ENCODE measurements at places on chromosomes 7 and 10.

DNA sequence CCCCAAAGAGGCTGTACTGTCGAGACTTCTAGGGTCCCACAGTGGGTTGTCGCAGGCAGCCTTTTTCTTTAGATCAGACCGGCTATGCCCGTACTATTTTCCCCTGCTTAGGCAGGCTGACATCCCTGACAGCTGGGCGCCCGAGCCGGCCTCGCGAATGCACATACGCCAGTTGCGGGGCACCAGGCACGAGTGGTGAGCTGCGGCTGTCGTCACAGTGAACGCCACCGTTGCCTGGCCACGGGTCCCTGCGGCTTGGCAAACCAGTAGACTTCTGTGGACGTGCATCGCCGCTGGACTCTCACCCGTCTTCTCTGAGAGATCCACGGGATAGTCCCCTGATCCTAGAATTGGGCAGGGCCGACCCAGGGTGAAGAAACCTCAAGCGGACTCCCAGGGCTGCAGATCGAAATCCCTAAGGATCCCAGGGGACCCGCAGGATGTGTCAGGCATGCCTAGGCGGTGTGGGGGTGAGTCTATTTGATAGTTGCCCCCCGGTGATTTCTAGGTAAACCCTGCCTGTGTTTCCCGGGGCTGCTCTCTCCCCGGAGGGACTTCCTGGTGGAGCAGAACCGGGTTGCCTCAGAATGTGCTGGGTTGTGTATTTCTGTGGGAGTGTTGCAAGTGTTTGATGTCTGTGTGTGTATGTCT lies 33.0 kb upstream of the ZNF273 start:
- no peak for DNase-seq

GRCh38 chr10:62127975-62128374 lies 140.7 kb downstream of the RTKN2 start:
- no peak for DNase-seq

DNA sequence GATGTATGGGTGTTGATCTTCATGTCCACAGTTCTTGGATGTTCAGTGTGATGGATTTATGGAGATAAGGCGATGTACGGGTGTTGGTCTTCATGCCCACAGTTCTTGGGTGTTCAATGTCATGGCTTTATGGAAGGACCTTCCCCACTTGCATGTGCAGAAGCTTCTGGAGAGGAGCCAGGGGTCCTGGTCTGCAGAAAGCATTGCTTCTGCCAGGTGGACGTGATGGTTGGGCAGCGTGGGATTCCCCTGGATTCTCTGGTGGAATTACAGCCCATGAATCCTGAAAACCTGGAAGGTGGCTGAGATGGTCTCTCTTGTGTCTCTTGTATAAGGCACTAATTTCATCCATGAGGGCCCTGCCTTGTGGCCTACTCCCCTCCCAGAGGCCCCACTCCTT lies 183.7 kb upstream of the TCERG1L start:
- no peak for DNase-seq

- no peak for DNase-seq
These were observed 926.2 kb downstream of the KCNMA1 start for GRCh38 chr10:76711222-76711997.

- DNase-seq: no peak
These were observed 306.3 kb downstream of the GPAM start for GRCh38 chr10:111877258-111877657.

GRCh38 chr10:49661140-49661856 lies 18.2 kb upstream of the C10orf53 start:
- DNase-seq: no peak

Data from RPMI7951 (cell line).